Right forelimb (tissue), 1 donor: ENCODE measurements at places on chromosomes 7 and 10.

DNA sequence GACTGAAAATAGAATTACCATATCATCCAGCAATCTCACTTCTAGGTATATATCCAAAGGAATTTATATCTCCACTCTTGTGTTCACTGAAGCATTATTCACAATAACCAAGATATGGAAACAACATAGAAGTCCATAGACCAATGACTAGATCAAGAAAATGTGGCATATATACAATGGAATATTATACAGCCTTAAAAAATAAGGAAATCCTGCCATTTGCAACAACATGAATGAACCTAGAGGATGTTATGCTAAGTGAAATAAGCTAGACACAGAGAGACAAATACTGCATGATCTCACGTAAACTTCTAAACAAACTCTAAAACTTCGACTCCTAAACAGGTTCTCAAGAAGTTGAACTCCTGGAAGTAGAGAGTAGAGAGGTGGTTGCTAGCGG is 254.5 kb downstream of the SKIDA1 start:
- no peak for DNase-seq

- no peak for DNase-seq
Observed at GRCh38 chr7:29192811-29193210, 1.8 kb upstream of the CHN2 start.

GRCh38 chr7:121484089-121484763 is 88.1 kb upstream of the FAM3C start:
- no peak for DNase-seq

- peak; percentile 58 for DNase-seq
Observed at GRCh38 chr7:1665549-1666316, 4.3 kb upstream of the ELFN1 start.

- no peak for DNase-seq
Observed at GRCh38 chr10:114376523-114376922, 27.8 kb downstream of the AFAP1L2 start.
